ENCODE measurements at places on chromosomes 3 and 15. TPM values are rescaled to one million over a fixed set of nuclear protein-coding genes. Genes with fewer than 3 reads are reported as not detected.

DNA sequence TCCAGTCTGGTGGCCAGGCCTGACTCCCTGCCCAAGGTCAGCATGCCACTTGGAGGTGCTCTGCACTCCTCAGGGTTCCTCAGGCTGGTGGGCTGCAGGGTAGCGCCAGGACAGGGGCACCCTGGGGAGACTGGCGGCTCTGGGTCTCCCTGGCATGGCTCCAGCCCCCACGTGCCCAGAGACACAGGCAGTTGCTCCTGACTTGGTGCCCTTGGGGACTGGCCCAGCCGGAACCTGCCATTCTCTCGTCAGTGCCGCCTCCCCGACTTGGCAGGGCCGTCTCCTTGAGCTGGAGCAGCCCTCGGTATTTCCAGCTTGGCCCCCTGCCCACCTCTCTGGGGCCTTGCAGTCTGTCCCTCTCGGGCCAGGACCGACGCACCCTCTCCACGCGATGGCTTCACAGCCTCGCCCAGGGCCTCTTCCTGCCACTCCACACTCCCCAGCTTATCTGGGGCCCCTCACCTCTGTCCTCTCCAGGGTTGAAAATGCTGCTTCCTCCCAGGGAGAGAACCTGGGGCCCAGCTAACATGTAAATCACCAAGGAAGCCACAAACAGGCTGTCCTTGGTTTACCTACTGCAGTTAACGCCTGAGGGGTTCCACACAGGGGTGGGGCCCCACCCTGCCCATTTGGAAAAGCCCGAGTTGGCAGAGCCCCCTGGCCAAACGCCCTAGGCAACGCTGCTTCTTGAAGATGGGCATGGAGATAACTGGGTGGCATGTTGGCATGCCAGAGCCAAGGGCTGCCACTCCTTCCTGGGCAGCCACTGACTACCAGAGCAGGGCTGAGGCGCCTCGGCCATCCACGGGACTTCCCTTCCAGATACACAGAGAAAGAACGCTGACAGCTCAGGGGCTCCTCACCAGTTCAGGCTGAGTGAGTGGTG, 61.4 kb downstream of the SMAD6 start:
- no peak overlapping the region for H3K4me3 ChIP-seq
- H3K27me3 ChIP-seq, result peaks cover 31% of the 10 kb centered on the region
- H3K4me1 ChIP-seq, result no peaks in the 10 kb centered on the region
- no peaks in the 10 kb centered on the region for H3K36me3 ChIP-seq

GRCh38 chr3:28210968-28211713, 30.3 kb upstream of the CMC1 start:
- DNase-seq, result no peak
- H3K4me3 ChIP-seq, result no peak overlapping the region
- peaks cover 18% of the 10 kb centered on the region for H3K4me1 ChIP-seq
- no peak overlapping the region for H3K27ac ChIP-seq

- DNase-seq, result no peak
- H3K4me1 ChIP-seq, result peaks cover 94% of the 10 kb centered on the region
- peak overlapping the region; percentile 53 for H3K4me3 ChIP-seq
- H3K36me3 ChIP-seq, result peaks cover 95% of the 10 kb centered on the region
- H3K27ac ChIP-seq, result peak overlapping the region; percentile 80
Observed at GRCh38 chr3:18403061-18403460, 22.1 kb downstream of the SATB1 start.

GRCh38 chr3:119781330-119782198, at the start of gene NR1I2:
Gene NR1I2, plus strand, starts transcription at chr3:119782101.
- no peaks in the 10 kb centered on the region for H3K27me3 ChIP-seq
- H3K4me3 ChIP-seq, result no peak within 1 kb of the TSS
- H3K4me1 ChIP-seq, result peaks cover 9% of the 10 kb centered on the region
- no peak within 1 kb of the TSS for H3K27ac ChIP-seq
- DNase-seq, result no peak

DNA sequence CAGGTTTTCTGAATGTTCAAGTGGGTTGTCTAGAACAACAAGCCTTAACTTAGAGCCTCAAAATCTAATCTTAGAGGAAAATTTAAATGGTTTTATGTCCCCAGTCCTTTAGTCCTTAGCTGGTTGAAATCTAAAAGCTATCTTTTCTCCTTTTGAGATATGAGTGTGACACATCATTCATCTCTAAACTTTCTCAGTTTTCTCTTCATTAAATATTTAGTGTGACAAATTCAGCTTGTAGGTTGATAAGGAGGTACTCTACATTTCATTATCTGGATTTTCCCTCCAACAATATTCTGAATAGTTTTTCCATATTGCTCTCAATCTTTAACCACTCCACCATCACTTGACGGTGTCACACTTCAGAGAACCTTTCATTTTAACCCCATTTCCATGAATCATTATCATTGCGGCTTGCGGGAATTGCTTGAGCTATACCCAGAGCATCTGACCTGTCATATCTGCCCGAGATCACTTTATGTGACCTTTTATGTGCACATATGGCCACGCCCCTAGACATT, 16.1 kb upstream of the ATP8B4 start:
- H3K4me3 ChIP-seq, result peak overlapping the region; percentile 24
- peaks cover 6% of the 10 kb centered on the region for H3K36me3 ChIP-seq
- no peaks in the 10 kb centered on the region for H3K27me3 ChIP-seq
- H3K27ac ChIP-seq, result peak overlapping the region; percentile 96
- DNase-seq, result peak; percentile 80

GRCh38 chr3:86708893-86709292, 282.1 kb downstream of the VGLL3 start:
- no peaks in the 10 kb centered on the region for H3K27me3 ChIP-seq
- no peak for DNase-seq
- H3K4me1 ChIP-seq, result no peaks in the 10 kb centered on the region
- no peak overlapping the region for H3K27ac ChIP-seq

DNA sequence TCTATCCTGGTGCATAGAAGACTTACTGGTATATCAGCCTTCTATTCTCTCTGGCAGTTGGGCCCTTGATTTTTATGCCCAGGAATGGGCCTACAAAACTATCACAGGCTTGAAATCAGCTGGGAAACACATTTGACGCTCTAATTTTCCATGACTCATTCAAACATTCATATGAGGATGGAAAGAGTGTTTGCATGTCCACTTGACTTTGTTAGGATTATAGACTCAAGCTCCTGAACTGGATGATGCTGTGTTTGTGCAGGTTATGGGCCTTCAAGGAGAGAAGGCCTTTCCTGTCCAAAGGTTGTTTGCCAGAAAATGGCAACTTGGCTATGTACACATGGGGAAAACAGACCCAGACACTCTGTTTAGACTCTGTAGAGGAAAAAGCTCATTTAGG, 219.9 kb downstream of the GAP43 start:
- H3K27me3 ChIP-seq, result peaks cover 8% of the 10 kb centered on the region
- no peak for DNase-seq
- H3K27ac ChIP-seq, result no peak overlapping the region
- no peak overlapping the region for H3K4me3 ChIP-seq

GRCh38 chr15:93706495-93707292, 524.7 kb upstream of the MCTP2 start:
- no peaks in the 10 kb centered on the region for H3K27me3 ChIP-seq
- H3K4me1 ChIP-seq, result no peaks in the 10 kb centered on the region
- DNase-seq, result no peak
- H3K4me3 ChIP-seq, result no peak overlapping the region
- no peaks in the 10 kb centered on the region for H3K36me3 ChIP-seq

GRCh38 chr3:172522871-172523818, at the start of gene TNFSF10:
Gene TNFSF10, minus strand, starts transcription at chr3:172523430. Its CDS starts 46 bp downstream, at chr3:172523384.
- peaks cover 13% of the 10 kb centered on the region for H3K36me3 ChIP-seq
- H3K4me3 ChIP-seq, result peak within 1 kb of the TSS; percentile 91
- DNase-seq, result peak; percentile 81
- peaks cover 50% of the 10 kb centered on the region for H3K4me1 ChIP-seq
- no peaks in the 10 kb centered on the region for H3K27me3 ChIP-seq

DNA sequence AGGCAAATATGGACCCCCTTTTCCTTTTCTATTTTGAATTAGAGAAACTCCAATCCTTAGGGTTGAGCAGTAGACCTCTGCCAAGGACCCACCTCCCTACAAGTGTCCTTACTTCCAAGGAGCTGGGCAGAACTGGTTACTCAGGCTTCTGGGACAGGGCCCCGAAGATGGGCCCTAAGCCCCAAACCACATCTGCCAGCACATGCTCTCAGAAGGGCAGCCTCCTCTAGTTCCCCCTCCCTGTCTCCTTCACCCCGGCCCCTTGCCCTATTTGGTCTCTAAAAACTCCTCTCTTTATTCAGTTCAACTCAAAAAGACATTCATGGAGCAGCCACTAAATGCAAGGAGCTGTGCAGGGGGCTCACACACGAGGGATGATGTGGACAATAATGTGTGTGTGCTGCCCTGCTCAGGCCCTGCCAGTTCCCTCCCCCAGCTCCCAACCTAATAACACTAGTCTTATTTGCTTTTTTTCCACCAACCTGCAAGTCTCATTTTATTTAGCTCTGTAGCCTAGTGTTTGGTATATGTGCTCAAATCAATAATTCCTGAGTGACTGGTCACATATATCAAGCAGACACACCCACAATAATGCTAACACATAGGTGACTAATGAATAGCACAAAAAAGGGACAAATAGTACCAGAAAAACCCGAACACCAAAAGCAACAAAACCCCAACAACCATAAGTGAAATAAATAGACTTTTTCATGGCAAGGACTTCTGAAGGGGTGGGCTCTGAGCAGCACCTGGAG, 12.2 kb downstream of the ZDHHC3 start:
- H3K27me3 ChIP-seq, result no peaks in the 10 kb centered on the region
- no peak overlapping the region for H3K4me3 ChIP-seq
- DNase-seq, result no peak
- H3K4me1 ChIP-seq, result peaks cover 43% of the 10 kb centered on the region

- H3K4me1 ChIP-seq, result no peaks in the 10 kb centered on the region
- no peak for DNase-seq
- H3K4me3 ChIP-seq, result no peak overlapping the region
Observed at GRCh38 chr3:178329936-178330335, 206.3 kb upstream of the KCNMB2 start.

GRCh38 chr3:44516230-44516629, 38.8 kb upstream of the ZNF445 start:
- H3K27me3 ChIP-seq, result peaks cover 9% of the 10 kb centered on the region
- peaks cover 11% of the 10 kb centered on the region for H3K4me1 ChIP-seq
- H3K4me3 ChIP-seq, result no peak overlapping the region
- H3K27ac ChIP-seq, result no peak overlapping the region
- no peaks in the 10 kb centered on the region for H3K36me3 ChIP-seq
- no peak for DNase-seq

GRCh38 chr3:187966096-187966495, 187.9 kb upstream of the LPP start:
- no peaks in the 10 kb centered on the region for H3K27me3 ChIP-seq
- peaks cover 2% of the 10 kb centered on the region for H3K4me1 ChIP-seq
- no peak for DNase-seq
- H3K36me3 ChIP-seq, result no peaks in the 10 kb centered on the region
- no peak overlapping the region for H3K4me3 ChIP-seq
- H3K27ac ChIP-seq, result no peak overlapping the region

GRCh38 chr15:58163985-58164384, 25.8 kb downstream of the AQP9 start:
- H3K36me3 ChIP-seq, result no peaks in the 10 kb centered on the region
- DNase-seq, result no peak
- H3K27ac ChIP-seq, result no peak overlapping the region

GRCh38 chr15:85707519-85708338, 87.0 kb downstream of the KLHL25 start:
- no peaks in the 10 kb centered on the region for H3K27me3 ChIP-seq
- H3K27ac ChIP-seq, result peak overlapping the region; percentile 96
- H3K4me3 ChIP-seq, result peak overlapping the region; percentile 68

GRCh38 chr3:12489368-12489767, 5.1 kb downstream of the TSEN2 start:
- no peak overlapping the region for H3K4me3 ChIP-seq
- H3K36me3 ChIP-seq, result peaks cover 49% of the 10 kb centered on the region
- H3K27ac ChIP-seq, result no peak overlapping the region
- peaks cover 25% of the 10 kb centered on the region for H3K4me1 ChIP-seq

GRCh38 chr3:120661945-120662344, 20.1 kb downstream of the HGD start:
- peaks cover 3% of the 10 kb centered on the region for H3K36me3 ChIP-seq
- no peak overlapping the region for H3K27ac ChIP-seq
- DNase-seq, result no peak
- H3K27me3 ChIP-seq, result peaks cover 3% of the 10 kb centered on the region
- no peak overlapping the region for H3K4me3 ChIP-seq
- no peaks in the 10 kb centered on the region for H3K4me1 ChIP-seq

C2CD4B gene
- total RNA-seq, result 0.19 TPM

PLIN1 gene
- 0.41 TPM for total RNA-seq

SST gene
- not detected for total RNA-seq

SCAANT1 gene
- not detected for total RNA-seq

AP3B2 gene
- total RNA-seq, result 0.59 TPM

MED12L gene
- 3.0 TPM for total RNA-seq

ENTPD3 gene
- total RNA-seq, result not detected

TGM4 gene
- total RNA-seq, result not detected
